ENCODE measurements at places on chromosomes 5 and 9.
A peak's percentile ranks its signal among the peaks of the same experiment; 100 is the strongest.

- no peak for DNase-seq
Observed at GRCh38 chr9:3023449-3023848, 179.6 kb upstream of the PUM3 start.

DNA sequence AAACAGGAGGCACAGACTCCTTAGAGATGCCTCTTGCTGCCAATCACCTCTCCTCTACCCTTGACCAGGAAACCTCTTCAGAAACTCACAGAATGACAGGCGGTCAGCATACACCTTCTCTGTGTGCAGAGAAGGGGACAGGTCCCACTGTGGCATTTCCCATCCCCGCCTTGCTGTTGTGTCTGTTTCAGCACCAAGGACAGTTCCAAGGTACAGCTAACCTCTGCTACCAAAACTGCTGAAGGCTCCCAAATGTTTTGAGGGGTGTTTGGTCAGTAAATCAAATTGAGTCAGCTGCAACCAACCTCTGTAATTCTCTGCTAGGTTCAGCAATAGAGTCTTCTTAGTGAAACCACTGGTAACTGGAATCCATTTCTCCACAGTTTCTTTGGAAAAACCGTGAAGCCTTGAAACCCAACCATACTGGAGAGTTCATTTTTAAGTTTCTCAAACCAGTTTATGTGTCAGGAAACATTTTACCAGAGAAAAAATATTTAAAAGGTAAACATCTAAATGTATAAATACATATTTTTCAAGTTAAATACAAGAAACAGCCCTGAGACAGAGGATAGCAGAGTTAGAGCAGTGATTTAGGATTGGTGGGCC is 122.0 kb downstream of the DRD1 start:
- no peak for DNase-seq

DNA sequence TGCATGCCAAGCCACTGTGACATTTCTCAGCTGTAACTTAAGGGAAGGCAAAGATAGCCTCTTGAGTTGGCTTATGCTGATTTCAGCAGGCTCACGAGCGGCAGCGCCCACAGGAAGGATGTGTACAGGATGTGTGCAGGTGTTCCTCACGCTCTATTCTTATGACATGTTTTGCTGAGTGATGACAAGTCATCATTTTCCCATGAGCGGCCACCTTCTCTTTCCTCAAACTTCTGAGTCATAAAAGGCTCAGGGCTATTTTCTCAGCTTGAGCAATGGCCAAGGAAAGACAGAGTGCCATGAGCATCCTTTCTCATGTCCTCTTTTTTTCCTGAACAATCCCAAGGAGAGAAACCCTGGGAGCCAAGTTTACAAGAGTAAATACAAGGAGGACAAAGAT is 365.9 kb downstream of the PLK2 start:
- DNase-seq: no peak

- no peak for DNase-seq
Observed at GRCh38 chr9:117092582-117092981, 322.3 kb downstream of the ASTN2 start.

DNA sequence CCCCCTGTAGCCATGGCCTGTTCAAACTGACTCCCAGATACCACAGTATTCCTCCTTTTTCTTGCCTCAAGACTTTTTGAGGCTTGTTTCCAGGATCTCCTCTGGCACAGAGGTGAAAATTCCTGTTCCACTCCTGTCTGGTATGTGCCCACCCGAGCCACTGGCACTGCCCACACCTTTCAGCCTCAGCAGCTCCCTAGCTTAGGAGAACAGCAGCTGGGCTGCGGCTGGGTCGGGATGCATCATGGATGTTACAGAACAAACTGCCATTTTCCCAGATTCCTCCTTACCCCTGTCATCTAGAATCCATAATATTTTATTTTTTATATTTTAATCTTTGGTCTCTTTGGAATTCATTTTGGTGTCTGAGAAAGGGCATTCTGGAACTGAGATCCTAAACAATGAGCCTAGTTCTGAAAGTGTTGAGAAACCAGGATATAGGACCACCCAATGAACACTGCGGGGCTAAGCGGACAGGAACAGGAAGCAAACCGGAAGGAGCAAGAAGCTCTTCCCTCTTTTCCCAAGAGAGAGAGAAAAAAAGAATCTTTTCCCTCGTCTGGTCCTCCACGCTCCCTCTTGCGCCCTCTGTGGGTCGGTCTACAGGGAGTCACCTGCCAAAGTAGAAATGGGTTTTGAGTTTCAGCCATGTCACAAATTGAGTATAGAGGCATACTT is 12.5 kb downstream of the OR2S2 start:
- DNase-seq: peak; percentile 86
